Astrocyte (in vitro differentiated cells and primary cell): ENCODE measurements at places on chromosomes 16 and 17. TPM values are rescaled to one million over a fixed set of nuclear protein-coding genes. Genes with fewer than 3 reads are reported as not detected.

DNA sequence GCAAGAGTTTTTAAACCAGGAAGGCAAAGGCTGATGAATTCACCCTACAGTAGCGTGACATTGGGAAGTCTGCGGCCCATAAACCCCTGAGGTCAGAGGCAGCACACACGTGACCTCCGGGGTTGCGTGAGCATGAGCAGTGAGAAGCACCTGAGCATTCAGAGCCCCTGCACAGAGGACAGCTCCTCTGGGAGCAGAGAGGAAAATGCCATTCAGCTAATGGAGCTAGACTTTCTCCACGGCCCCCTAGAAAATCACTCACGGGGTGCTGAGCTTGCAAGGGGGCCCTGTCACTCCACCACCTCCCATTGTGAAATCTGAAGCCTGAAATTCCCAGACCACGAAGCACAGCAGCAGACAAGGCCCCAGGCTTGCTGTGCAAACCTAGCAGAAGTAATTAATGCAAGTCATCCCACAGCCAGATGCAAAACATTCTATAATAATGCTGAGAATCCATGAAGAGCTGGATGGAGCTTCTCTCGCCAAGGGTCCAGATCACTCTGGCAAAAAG, 114.9 kb upstream of the RCVRN start:
- H3K4me3 ChIP-seq: no peak overlapping the region
- no peaks in the 10 kb centered on the region for H3K36me3 ChIP-seq
- no peak overlapping the region for H3K27ac ChIP-seq
- no peak for DNase-seq

DNA sequence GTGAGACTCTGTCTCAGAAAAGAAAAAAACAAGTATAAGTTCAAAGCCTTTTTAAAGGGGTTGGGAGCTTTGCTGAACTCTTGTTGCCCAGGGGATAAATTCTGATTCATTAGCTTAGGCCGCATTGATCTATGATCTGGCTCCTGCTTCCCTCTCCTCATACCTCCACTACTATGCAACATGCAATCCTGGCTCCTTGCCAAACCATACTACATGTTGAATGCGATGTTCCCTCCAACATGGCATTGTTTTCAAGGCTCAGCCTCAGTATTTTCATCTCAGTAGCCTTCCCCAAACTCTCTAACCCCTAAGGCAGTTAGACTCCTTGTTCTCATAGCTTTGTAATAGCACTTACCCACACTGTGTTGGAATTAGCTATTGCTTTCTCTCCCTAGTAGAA, 6.2 kb downstream of the REXO5 start:
- DNase-seq: no peak
- no peaks in the 10 kb centered on the region for H3K27me3 ChIP-seq
- H3K27ac ChIP-seq: no peak overlapping the region
- H3K36me3 ChIP-seq: peaks cover 4% of the 10 kb centered on the region
- H3K4me1 ChIP-seq: peaks cover 6% of the 10 kb centered on the region

GRCh38 chr17:21240369-21241055, 12.7 kb downstream of the NATD1 start:
- no peaks in the 10 kb centered on the region for H3K36me3 ChIP-seq
- no peak overlapping the region for H3K27ac ChIP-seq
- DNase-seq: no peak
- no peak overlapping the region for H3K4me3 ChIP-seq
- no peaks in the 10 kb centered on the region for H3K4me1 ChIP-seq
- H3K27me3 ChIP-seq: no peaks in the 10 kb centered on the region

- H3K27ac ChIP-seq: no peak within 1 kb of the TSS
- no peaks in the 10 kb centered on the region for H3K4me1 ChIP-seq
- no peak within 1 kb of the TSS for H3K4me3 ChIP-seq
- H3K27me3 ChIP-seq: peaks cover 15% of the 10 kb centered on the region
- H3K36me3 ChIP-seq: no peaks in the 10 kb centered on the region
Observed at GRCh38 chr16:2816751-2817339, at the start of gene PRSS21. PRSS21 (plus strand) TSS chr16:2817237; CDS start chr16:2817269, 32 bp downstream.

DNA sequence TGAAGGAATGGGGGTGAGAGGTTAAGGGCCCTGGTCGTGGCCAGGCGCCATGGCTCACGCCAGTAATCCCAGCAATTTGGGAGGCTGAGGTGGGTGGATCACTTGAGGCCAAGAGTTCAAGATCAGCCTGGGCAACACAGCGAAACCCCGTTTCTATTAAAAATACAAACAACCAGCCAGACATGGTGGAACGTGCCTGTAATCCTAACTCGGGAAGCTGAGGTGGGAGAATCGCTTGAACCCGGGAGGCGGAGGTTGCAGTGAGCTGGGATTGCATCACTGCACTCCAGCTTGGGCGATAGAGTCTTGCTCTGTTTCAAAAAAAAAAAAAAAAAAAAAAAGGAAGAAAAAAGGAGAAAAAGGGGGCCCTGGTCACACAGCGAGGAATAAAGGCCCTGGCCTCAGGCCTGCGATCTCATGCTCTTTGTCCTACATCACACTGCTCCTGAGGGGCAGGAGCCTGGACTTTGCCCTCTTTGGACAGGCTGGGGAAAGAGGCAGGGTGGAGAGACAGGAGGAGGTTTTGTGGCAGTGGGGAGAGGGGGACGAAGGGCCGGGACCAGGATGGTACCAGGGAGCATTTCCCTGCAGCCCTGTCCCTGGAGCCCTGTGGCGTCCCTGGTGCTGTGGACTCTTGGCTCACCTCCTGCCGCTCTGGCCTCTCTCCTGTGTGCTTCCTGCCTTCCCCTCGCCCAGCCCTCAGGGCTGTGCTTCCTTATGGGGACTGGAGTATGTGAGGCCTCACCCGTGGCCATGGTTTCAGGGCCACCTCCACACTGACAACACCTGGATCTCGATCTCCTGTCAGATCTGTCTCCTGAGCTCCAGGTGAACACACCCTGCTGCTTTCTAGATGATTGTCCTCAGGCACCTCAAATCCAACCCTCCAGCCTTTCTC, 19.7 kb upstream of the SLC25A19 start:
- no peak for DNase-seq
- H3K27me3 ChIP-seq: no peaks in the 10 kb centered on the region
- H3K36me3 ChIP-seq: no peaks in the 10 kb centered on the region
- no peak overlapping the region for H3K4me3 ChIP-seq
- no peak overlapping the region for H3K27ac ChIP-seq
- no peaks in the 10 kb centered on the region for H3K4me1 ChIP-seq

SMIM5 gene
- total RNA-seq: 0.07 TPM in 1 of 2 replicates, not detected in the other

DNA sequence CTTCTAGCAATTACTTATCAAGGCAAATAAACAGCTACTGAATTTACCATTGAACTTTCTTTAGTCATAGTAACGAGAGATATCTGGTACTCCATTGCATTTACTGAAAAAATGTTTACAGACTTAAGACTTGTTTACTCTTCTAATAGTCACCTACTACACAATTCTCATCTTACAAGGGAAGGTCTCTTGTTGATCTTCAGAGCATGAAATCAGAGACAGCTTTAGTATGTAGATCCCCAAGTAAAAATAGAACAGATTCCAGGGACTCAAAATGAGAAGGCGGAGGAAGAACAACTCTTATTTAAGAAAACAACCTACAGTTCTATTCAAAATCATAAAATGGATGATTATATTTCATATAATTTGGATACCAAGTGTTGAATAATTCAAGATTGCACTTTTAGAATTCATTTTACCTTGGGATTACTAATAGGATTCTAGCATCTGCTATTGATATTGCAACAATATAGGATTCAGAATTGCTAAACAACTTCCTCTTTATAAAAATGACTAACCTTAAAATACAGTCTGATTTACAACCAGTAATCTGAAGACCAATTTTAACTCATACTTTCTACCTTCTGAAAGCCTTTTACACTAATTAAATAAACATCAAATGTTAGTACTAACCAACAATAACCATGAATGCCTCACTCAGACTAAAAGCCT, 20.8 kb downstream of the UBE2G1 start:
- no peaks in the 10 kb centered on the region for H3K4me1 ChIP-seq
- no peak overlapping the region for H3K4me3 ChIP-seq
- H3K27ac ChIP-seq: no peak overlapping the region
- no peaks in the 10 kb centered on the region for H3K27me3 ChIP-seq
- DNase-seq: no peak
- no peaks in the 10 kb centered on the region for H3K36me3 ChIP-seq

- H3K27ac ChIP-seq: no peak overlapping the region
- H3K27me3 ChIP-seq: no peaks in the 10 kb centered on the region
- DNase-seq: no peak
Observed at GRCh38 chr17:82092628-82092994, 5.4 kb downstream of the FASN start.

DNA sequence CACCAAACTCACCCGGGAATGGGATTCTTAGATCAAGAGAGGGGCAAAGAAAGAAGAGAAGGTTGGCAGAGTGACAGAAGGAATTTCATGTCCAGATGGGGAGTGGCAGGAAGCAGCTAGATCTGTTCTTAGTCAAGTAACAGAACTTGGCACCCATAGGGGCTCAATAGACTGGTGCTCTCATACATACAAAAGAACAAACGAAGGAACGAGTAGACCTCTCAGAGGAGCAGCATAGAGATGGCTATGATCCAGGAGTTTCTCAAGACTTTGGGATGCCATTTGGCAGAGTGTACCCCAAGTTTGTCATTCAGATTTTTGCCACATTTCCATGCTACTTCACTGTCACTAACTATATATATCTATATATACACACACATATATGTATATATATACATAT, 47.9 kb downstream of the GINS3 start:
- no peak overlapping the region for H3K27ac ChIP-seq
- no peaks in the 10 kb centered on the region for H3K4me1 ChIP-seq
- H3K36me3 ChIP-seq: no peaks in the 10 kb centered on the region
- H3K27me3 ChIP-seq: peaks cover 9% of the 10 kb centered on the region
- no peak overlapping the region for H3K4me3 ChIP-seq

CD300C gene
- 0.27 TPM in 1 of 2 replicates, not detected in the other for total RNA-seq

DNA sequence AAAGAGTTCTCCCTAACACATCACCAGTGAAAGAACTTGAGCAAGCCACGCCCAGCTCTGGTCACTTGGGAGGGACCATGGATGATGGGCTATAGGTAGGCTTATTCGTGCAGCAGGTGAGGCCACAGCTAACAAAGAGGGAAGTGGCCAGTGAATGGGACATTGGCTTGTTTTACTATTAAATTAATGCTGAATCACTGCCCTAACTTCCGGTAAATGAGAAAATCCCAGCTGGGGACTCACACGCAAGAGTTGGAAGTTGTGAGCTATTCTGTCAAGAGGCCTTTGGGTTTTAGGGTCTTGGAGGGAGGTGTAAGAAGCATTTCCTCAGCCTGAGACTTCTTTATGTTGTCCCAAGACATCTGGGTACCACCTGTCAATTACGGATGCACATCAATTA, 315.3 kb downstream of the XYLT1 start:
- H3K4me3 ChIP-seq: no peak overlapping the region
- DNase-seq: no peak
- no peak overlapping the region for H3K27ac ChIP-seq
- H3K4me1 ChIP-seq: peaks cover 6% of the 10 kb centered on the region

DNA sequence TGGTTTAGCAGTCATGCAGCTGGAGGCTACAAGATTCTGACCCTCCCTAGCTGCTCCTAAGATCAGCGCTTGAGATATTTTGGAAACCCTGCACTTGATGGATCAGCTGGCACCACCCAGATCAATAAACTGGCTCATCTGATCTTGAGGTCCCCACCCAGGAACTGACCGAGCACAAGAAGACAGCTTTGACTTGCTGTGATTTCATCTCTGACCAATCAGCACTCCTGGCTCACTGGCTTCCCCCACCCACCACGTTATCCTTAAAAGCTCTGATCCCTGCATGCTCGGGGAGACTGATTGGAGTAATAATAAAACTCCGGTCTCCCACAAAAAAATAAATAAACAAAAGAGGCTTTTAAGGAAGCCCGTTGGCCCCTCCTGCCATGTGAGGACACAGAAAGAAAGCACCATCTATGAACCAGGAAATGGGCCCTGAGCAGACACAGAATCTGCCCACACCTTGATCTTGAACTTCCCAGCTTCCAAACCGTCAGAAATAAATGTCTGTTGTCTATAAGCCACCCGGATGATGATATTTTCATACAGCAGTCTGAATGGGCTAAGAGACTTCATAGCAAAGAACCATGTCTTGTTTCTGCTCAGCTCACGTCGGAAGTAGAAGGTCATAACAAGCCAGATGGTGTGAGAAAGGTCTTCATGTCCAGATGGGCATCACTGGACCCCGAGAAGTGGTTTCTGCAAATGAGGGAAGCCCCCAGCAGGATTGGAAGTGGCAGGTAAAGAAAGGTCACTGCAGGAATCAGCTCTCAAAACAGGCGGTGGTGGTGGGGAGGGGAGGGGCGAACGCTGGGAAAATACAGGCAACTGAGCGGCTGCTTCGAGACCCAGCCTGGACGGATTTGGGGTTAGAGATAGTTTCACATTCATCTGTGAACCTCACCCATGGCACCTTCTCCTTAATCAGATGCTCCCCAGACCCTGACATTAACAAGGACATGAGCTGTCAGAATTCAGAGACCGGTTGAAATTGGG, 19.8 kb upstream of the RPH3AL start:
- DNase-seq: no peak
- H3K4me3 ChIP-seq: no peak overlapping the region
- no peaks in the 10 kb centered on the region for H3K36me3 ChIP-seq
- no peak overlapping the region for H3K27ac ChIP-seq

- H3K4me3 ChIP-seq: no peak overlapping the region
- H3K36me3 ChIP-seq: peaks cover 68% of the 10 kb centered on the region
- no peaks in the 10 kb centered on the region for H3K27me3 ChIP-seq
- H3K4me1 ChIP-seq: no peaks in the 10 kb centered on the region
- H3K27ac ChIP-seq: no peak overlapping the region
- no peak for DNase-seq
Observed at GRCh38 chr17:28675980-28676379, 14.0 kb downstream of the SUPT6H start.

ZNF319 gene
- 11.2 and 11.5 TPM in 2 replicates for total RNA-seq

LRRC75A gene
- 0.36 TPM in 2 replicates for total RNA-seq

MGAT5B gene
- 5.1 and 6.3 TPM in 2 replicates for total RNA-seq

TPSAB1 gene
- not detected in 2 replicates for total RNA-seq

GRCh38 chr16:3696425-3697218, 20.7 kb downstream of the TRAP1 start:
- no peak overlapping the region for H3K27ac ChIP-seq
- no peaks in the 10 kb centered on the region for H3K4me1 ChIP-seq
- H3K36me3 ChIP-seq: no peaks in the 10 kb centered on the region
- no peak overlapping the region for H3K4me3 ChIP-seq

GRCh38 chr16:49312389-49312985, 30.8 kb upstream of the CBLN1 start:
- no peaks in the 10 kb centered on the region for H3K27me3 ChIP-seq
- H3K4me3 ChIP-seq: no peak overlapping the region
- H3K27ac ChIP-seq: no peak overlapping the region
- H3K4me1 ChIP-seq: no peaks in the 10 kb centered on the region

- no peak for DNase-seq
- H3K36me3 ChIP-seq: peaks cover 10% of the 10 kb centered on the region
- H3K27ac ChIP-seq: no peak overlapping the region
- no peaks in the 10 kb centered on the region for H3K27me3 ChIP-seq
Observed at GRCh38 chr16:58009856-58010416, 8.7 kb downstream of the USB1 start.

GRCh38 chr17:41024697-41025096, 2.3 kb downstream of the KRTAP1-5 start:
- no peaks in the 10 kb centered on the region for H3K36me3 ChIP-seq
- no peak overlapping the region for H3K27ac ChIP-seq
- no peaks in the 10 kb centered on the region for H3K27me3 ChIP-seq

- H3K27ac ChIP-seq: no peak overlapping the region
- no peaks in the 10 kb centered on the region for H3K4me1 ChIP-seq
- no peaks in the 10 kb centered on the region for H3K36me3 ChIP-seq
- no peak overlapping the region for H3K4me3 ChIP-seq
- no peaks in the 10 kb centered on the region for H3K27me3 ChIP-seq
- no peak for DNase-seq
Observed at GRCh38 chr17:3276126-3276525, 22.0 kb downstream of the OR3A1 start.

- no peak for DNase-seq
- H3K27me3 ChIP-seq: no peaks in the 10 kb centered on the region
- no peaks in the 10 kb centered on the region for H3K4me1 ChIP-seq
- peaks cover 3% of the 10 kb centered on the region for H3K36me3 ChIP-seq
- no peak overlapping the region for H3K4me3 ChIP-seq
Observed at GRCh38 chr17:82957469-82957795, 117.6 kb upstream of the ZNF750 start.

ODAD4 gene
- 0.98 and 1.1 TPM in 2 replicates for total RNA-seq
